ENCODE measurements at places on chromosomes 12 and 14.

- peaks cover 32% of the 10 kb centered on the region for H3K36me3 ChIP-seq
- H3K27me3 ChIP-seq: no peaks in the 10 kb centered on the region
- peaks cover 4% of the 10 kb centered on the region for H3K4me1 ChIP-seq
- no peak overlapping the region for H3K27ac ChIP-seq
Measured at GRCh38 chr14:100471441-100472093, 115.7 kb downstream of the BEGAIN start.

DNA sequence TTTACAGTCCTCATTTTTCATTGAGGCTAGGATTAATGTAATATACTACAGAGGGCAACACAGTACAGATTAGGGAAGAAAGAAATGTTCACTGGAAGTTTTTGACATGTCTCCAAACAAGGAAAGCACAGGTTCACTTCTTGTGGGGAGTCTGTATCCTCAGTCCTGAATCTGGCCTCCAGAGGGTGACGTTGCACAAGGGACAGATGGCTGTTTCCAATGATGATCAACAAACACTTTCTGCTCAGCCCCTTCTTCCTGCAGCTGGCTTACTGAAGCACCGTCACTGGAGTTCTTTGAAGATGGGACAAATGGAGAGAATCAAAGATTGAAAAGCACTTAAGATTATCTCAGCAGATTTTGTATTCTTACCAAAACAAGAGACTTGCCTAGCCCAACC lies 123.3 kb upstream of the OR4E1 start:
- H3K4me1 ChIP-seq: no peaks in the 10 kb centered on the region
- H3K27ac ChIP-seq: no peak overlapping the region
- H3K4me3 ChIP-seq: no peak overlapping the region
- peaks cover 8% of the 10 kb centered on the region for H3K27me3 ChIP-seq
- peaks cover 6% of the 10 kb centered on the region for H3K36me3 ChIP-seq
- DNase-seq: no peak

GRCh38 chr14:91732859-91733477 lies 1.1 kb upstream of the CATSPERB start:
- H3K4me3 ChIP-seq: no peak overlapping the region
- no peak overlapping the region for H3K27ac ChIP-seq
- H3K27me3 ChIP-seq: peaks cover 24% of the 10 kb centered on the region
- peaks cover 2% of the 10 kb centered on the region for H3K36me3 ChIP-seq
- no peaks in the 10 kb centered on the region for H3K4me1 ChIP-seq

GRCh38 chr14:80695869-80696268 lies 245.7 kb downstream of the CEP128 start:
- H3K4me3 ChIP-seq: no peak overlapping the region
- H3K4me1 ChIP-seq: no peaks in the 10 kb centered on the region
- H3K27me3 ChIP-seq: no peaks in the 10 kb centered on the region
- DNase-seq: no peak

DNA sequence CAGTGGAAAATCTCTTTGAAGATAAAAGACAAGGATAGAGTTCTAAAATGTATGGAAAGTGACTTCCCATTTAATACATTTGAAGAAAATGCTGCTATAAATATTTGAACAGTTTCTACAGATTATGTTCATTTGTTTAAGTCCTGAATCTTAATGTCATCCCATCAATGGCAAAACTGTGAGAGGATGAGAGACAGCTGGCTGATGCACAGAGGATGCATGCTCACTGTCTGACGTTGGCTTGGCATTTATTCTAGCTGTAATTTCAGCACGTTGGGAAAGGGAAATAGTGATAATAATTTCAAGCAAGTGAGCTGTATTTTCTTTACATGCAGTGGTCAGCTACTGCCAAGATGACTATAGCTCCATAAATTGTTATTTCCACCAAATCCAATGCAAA lies 40.5 kb downstream of the PPFIA2 start:
- no peak overlapping the region for H3K4me3 ChIP-seq
- H3K27me3 ChIP-seq: no peaks in the 10 kb centered on the region
- H3K27ac ChIP-seq: no peak overlapping the region
- H3K36me3 ChIP-seq: no peaks in the 10 kb centered on the region
- H3K4me1 ChIP-seq: no peaks in the 10 kb centered on the region
- DNase-seq: no peak
